Left colon (tissue), 2 donors: ENCODE measurements at places on chromosomes 7 and 10. TPM values are rescaled to one million over a fixed set of nuclear protein-coding genes. Genes with fewer than 3 reads are reported as not detected.

Gene MYO3A
- 1.0 TPM for total RNA-seq

Gene AKR1C1
- 88.1 TPM for total RNA-seq

Gene HECTD2
- 3.8 TPM for total RNA-seq

Gene ARMH3
- total RNA-seq = 28.6 TPM

Gene CPEB3
- 6.9 TPM for total RNA-seq

Gene PGAM2
- 0.64 TPM for total RNA-seq

Gene GNG11
- total RNA-seq = 4.2 TPM

Gene LIPJ
- 0.14 TPM for total RNA-seq

Gene IL2RA
- 0.61 TPM for total RNA-seq

Gene AKR1C8
- not detected for total RNA-seq

Gene LRRC4
- 4.5 TPM for total RNA-seq

Gene NUTM2E
- 0.45 TPM for total RNA-seq

Gene GRB10
- 13.8 TPM for total RNA-seq

Gene AIMP2
- total RNA-seq = 49.8 TPM

Gene C10orf105
- total RNA-seq = 0.08 TPM

Gene ADAM22
- total RNA-seq = 4.3 TPM

Gene TMEM236
- 53.0 TPM for total RNA-seq

Gene SCIN
- total RNA-seq = 95.5 TPM

Gene LLCFC1
- total RNA-seq = not detected

Gene LFNG
- 70.1 TPM for total RNA-seq

Gene PIP
- total RNA-seq = not detected

Gene GPR15LG
- 621 TPM for total RNA-seq

Gene NEURL1
- total RNA-seq = 49.2 TPM

Gene NUPR2
- 1.4 TPM for total RNA-seq

Gene AGR3
- total RNA-seq = 188 TPM

Gene ABCB1
- total RNA-seq = 30.5 TPM

Gene NEUROG3
- total RNA-seq = 0.81 TPM

Gene SPAM1
- total RNA-seq = not detected

Gene ING3
- total RNA-seq = 13.6 TPM

Gene MNX1
- 20.4 TPM for total RNA-seq

Gene MMD2
- not detected for total RNA-seq

Gene ELMO1
- 5.6 TPM for total RNA-seq

Gene SUGCT
- total RNA-seq = 18.6 TPM
